Cerebellar nuclear complex (tissue), 1 donor: ENCODE measurements at places on chromosomes 6 and 20.
A peak's percentile ranks its signal among the peaks of the same experiment; 100 is the strongest.

- DNase-seq: no peak
These were observed 250.8 kb upstream of the PRDM1 start for GRCh38 chr6:105835373-105835772.

DNA sequence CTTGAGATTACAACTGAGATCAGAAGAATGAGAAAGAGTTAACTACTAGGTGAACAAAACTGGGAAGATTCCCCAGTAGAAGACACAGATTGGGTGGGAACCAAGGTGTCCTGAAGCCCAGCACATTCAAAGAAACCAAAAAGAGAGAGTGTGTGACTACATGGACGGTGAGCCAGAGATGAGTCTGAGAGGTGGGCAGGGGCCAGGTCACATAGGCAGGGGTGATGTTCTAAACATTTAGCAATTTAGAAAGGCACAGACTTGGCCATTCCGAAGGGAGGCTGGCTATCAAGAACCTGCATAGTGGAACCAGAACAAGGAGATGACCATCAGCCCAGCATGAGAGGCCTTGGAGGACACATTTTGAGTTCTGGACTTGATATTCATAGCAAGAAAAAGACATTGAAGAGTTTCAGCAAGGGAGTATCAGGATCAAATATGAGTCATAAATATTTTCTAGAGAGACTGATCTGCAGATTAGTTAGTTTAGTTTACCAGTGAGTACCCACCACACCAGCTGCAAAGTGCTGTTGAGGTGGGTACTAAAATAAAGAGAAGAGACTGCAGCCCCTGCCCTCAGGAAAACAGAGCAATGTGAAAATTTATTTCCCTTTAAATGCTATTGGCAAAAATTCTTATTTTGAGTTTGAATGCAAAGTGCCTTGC is 340.5 kb upstream of the PRDM1 start:
- DNase-seq: no peak

GRCh38 chr6:169452869-169453620 is 199.4 kb upstream of the THBS2 start:
- no peak for DNase-seq

- DNase-seq: no peak
These were observed 98.8 kb downstream of the SLC35B3 start for GRCh38 chr6:8336406-8337057.

DNA sequence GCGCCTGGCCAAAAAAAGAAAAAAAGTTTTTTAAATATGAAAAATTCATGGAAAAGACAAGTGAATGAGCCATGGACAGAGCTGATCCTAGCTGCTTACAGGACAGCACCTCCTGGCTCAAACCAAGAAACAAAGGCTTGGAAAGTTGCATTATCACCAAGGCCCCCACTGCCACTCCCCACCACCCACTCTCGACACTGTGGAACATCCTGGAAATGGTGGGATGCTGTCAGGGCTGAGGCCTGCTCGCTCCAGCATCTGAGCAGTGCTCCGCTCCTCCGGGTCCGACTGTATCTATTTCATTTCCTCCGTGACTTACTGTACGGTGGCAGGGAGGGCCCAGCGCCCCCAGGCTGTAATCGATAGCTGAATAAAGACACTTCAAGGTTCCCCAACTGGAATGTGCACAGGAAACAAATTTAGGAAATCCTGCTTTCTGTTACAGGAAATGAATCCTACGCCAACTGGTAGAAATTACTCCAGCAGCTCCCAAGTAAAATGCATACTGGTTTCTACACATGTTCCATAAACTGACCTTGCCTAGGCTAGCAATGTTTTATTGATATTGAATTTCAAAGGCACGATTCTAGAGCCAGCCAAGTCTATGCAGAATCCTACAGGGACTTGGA is 109.5 kb upstream of the NFATC2 start:
- DNase-seq: no peak

GRCh38 chr20:36466089-36466488 is 75.2 kb upstream of the MYL9 start:
- DNase-seq: no peak

DNA sequence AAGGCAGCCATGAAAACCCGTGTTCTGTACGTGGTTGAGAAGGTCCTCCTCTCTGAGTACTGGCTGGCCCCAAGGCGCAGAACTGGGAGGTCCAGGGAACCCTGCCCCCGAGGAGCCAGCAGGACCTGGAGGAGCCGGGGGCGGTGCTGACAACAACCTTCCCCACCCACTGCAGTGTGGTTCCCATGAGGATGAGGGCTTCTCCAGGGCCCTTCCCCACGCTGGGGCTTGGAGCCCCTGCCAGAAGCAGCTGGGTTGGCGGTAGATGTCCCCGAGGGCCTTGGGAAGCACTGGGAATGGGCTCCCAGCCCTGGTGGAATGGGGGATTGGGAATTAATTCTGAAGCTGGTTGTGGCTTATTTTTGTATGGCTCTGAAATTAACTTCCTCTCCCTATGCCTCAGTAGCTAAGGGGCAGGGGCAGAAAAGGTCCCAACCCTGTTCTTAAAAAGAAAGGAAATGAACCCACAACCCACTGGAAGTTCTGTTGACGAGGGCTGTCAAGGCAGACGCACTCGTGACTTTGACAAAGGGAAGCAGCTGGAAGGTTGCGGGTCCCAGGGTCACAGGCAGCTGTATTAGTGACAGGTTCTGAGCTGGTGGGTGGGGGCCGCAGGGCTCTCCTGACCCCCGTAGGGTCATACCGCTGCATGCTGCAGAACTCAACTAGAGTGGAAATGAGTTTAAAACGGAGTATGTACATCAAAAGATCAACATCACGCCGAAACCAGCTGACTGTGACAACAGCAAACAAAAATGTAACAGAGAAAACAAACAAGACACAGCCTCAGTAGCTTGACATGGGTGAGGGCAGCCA is 13.9 kb upstream of the HELZ2 start:
- no peak for DNase-seq

DNA sequence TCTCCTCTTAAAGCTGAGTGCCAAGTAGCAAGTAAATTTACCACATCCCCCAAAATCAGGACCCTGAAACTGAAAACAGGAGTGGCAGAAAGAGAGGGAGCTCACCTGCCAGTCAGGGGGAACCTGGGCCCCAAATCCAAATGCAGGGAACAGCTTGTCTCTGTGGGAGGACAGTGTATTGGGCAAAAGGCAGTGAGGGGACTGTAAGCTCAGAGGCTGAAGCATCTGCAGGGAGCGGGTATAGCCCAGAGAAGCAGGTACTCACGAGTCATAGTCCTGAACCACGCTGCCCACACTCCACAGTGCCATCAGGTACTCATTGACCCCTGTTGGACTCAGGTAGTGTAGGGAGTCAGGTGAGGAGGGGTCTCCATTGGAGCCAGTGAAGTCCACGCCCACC is 15.0 kb downstream of the SPAG4 start:
- DNase-seq: no peak

DNA sequence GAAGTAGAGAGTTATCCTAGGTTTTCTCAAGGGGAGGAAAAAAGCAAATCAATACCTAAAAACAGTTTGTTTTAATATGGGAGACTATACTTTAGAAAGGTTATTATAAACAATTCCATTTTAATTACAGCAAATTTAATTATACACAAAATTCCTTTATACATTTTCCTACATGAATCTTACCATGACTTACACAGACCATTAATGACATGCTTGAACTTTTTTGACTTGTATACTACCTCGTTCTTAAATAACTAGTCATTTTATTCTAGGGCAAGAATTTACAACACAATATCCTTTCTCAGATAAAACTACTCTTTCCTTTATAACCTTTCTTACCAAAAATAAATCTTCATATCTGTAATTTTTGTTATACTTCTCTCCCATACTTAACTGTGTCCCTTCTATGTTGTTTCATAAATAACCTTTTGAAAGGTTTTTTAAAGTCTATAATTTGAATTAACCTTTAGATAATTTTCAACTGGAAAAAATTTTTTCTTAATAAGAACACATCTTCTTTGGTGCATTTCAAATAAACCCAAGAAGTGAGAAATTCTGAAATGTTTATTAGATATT is 729.4 kb downstream of the TENT5A start:
- DNase-seq: no peak

DNA sequence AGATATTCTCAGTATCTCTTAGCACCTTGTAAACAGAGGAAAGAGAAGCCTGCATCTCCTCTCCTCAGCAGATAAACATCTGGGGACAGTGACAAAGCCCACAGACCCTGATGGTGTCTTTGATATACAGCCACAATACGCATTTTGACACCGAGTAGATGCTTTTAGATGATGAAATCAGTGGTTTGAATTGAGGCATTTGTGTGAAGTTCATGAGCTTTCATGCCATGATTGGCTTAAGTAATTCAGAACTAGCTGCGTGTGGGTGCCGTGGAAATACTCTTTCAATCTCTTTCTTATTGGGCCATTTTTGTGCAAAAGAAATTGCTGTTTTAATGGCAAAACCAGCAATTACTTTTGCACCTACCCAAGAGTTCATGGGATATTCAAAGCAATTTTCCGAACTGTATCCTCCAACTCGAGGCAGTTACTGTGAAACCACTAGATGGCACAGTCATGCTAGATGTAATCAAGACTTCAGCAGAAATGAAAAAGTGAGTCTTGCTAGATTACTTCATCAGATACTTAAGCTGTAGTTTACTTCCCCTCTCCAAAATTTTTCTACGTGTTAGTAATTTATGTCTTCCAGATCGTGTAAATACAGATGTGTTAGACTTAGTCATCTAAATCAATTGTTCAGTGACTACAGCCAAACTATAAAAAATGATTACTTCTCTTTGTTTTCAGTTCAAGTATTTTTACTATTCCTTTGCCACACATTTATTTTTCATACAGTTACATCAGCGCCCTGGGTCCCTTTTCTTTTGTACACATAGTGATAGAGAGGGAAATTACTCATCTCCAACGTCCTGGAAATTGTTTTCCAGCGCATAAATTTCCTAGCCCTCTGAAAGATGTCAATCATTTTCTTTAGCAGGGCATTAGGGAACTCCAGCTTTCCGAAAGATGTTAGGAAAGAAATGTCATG is 49.4 kb downstream of the IYD start:
- no peak for DNase-seq

GRCh38 chr6:42890311-42891198 is 11.1 kb downstream of the RPL7L1 start:
- peak; percentile 58 for DNase-seq

DNA sequence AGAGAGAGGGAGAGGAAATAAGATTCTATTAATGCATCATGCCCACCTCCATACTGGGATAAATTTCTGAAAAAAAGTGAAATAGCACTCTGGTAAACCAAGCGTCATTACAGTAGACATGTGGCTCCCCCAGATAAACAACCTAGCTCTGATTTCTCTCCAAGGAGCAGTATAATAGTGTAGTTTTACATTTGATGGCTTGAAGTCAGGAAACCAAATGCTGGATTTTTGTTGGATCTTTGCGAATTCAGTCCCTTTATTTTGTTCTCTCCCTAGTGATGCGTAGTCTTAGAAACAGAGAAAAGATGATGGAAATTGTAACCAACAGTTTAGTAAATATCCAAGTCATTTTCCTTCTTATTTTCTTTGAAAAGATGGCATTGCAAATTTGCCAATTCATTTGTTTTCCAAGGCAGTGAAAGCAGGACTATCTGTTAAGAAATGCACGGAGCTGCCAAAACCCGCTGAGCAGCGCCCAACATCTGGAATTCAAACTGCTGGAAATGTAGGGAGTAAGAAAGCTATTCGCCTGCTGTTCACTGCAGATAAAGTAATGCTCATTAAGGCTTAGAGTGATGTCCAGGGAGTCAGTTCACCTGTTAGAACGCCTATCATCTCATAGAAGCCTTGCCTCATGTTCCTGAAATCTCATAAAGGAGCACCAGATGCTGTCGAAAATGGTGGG is 85.7 kb upstream of the DOK5 start:
- DNase-seq: no peak

GRCh38 chr6:129684323-129684884 is 25.6 kb downstream of the ARHGAP18 start:
- DNase-seq: no peak

DNA sequence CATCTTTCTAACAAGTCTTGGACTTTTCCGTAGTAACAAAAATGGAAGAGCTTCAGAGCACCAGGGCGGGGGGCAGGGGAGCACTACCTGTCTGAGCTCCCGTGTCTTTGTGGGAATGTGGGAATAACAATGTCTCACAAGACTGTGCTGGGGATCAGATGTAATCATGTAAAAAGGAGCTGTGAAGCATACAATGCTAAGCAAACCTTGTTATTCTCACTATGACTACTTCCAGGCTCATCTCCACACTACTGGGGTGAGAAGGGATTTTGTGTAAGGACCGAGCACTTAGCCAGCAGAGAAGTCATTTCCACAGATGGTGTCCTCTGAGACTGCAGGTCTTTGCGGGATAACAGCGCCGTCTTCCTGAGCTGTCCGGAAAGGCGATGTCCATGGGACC is 27.1 kb downstream of the PRR18 start:
- DNase-seq: no peak

DNA sequence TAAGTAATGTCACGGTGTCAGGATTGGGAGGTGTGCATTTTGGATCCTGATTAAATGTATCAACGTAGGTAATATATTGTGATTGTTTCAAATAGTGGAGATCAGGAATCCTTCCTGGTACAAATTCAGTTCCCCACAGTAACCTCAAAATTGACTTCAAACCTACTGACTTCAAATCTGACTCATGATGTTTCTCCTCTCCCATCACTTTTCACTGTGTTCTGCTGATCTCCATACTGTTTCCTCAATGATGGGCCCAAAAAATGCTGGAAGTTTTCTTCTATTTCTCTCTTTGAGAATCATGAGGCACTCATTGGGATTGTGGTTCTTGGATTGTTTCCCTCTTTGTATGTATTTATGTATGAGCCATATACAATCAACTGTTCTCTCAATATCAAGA is 35.9 kb downstream of the LAMA2 start:
- DNase-seq: no peak

DNA sequence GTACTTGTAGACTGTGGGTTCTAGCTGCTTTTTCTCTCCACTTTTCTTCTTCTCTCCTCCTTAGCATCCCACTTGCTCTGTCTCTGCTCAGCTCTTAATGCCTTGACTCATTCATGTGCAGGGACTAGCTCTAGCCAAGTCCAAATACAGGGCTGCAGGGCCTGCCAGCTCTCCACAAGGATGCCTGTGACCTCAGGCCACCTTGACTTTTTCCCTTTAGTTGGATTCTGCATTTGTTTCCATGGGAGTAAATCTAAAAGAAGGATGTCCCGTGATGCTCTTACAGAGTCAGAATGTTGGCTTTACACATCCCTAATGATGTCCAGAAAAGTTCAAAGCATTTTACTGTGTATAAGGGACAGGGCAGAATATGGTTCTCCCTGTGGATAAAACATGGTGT is 101.8 kb upstream of the PREP start:
- DNase-seq: no peak

DNA sequence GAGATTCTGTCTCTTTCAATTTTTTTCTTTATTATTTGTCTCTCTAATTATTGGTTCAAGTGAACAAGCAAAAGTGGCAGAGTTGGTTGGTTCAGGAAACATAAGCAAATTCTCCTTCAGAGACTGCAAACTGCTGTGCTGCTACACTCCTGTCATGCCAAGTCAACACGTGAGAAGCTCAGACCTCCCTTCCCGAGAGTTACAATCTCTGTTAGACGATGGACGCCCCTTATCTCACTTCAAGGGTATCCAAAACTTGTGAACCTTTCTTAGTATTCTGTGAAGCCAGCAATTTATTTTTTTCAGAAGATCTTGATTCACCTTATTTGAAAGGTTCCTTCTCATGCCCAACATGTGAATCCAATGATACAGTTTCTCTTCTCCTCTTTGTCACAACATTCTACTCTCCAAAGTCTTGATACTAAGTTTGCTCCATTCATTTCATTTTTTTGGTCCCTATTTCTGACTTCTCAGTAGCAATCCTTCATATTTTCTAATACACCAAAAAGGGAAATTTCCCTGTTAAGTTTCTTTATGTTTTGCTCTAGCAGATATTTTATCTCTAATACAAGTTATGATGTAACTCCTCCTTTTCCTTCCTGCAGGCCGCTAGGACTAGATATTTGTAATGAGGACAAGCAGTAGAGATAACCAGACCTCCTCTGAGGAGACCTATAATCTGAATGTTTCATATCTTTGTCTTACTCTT is 448.8 kb upstream of the CITED2 start:
- no peak for DNase-seq
